HEK293T (cell line): ENCODE measurements at places on chromosomes 16 and 17.

GRCh38 chr17:74843352-74843627 lies 16.4 kb downstream of the GRIN2C start:
- no peak for DNase-seq

DNA sequence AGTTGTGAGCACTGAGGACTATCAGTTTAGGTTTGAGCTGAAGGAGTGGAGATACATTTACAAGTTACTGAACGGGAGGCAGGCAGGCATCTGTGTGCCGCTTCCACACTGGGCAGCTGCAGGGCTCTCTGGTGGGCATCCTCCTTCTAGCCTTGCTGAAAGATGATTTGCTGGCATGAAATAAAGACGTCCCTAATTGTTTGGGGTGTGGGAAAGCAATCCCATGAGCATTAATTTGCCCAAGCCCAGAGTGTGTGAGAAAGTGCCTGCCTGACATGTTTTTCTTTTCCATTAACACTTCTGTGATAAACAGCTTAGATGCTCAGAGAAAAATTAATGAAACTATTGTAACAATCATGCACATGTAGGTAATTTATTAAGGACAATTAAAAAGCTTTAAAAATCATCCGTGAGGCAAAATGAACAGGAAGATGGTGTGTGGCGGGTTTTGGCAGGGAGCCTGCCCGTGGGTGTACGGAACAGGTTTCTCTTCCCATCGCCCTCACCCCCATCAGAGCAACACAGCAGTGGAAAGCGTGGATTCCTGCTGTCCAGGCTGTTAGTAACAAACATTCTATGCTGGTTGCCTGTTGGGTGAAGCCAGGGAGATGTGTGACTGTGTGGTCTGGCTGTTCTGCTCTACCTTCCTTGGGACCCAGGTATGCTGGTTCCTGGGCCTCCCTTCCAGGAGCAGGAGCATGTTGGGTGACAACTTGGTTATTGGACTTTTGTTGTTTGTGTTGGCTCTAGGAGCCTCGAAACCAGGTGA lies 191.9 kb downstream of the MSI2 start:
- no peak for DNase-seq

GRCh38 chr17:18143044-18143936 lies 34.7 kb downstream of the MYO15A start:
- peak; percentile 58 for DNase-seq

DNA sequence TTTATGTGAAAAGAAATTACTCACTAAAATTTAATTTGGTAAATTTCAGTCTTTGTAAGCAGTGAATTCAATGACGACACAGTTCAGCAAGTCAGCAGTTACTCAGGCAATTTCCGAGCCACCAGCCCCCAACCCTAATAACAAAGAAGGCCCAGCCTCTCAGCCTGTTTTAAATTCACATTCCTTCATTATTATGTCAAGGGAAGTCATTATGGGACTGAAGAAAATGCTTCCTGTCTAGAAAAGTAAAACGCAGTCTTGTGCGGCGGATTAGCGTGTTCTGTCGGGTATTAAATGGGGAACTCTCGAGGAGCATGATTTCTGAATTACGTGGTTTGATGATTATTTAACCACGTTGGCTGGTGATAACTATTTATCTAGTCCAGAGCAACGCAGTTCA lies 177.6 kb downstream of the AIPL1 start:
- DNase-seq: no peak

- DNase-seq: no peak
Measured at GRCh38 chr17:20823905-20824304, 218.9 kb downstream of the USP22 start.

DNA sequence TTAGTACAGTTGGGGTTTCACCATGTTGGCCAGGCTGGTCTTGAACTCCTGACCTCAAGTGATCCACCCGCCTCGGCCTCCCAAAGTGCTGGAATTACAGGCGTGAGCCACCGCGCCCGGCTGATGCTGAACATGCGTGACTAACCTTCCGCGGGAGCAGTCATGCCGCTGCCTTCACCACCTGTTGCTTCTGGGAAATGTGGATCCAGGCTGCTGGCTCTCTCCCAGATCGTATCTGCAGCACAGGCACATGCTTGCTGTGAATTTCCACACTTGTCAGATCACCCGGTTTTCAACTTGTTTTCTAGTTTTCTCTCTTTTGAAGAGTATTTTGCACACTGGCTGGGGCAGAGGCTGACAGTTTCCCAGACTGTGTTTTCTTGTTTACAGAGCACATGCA lies 97.9 kb downstream of the ADCY9 start:
- DNase-seq: no peak

- peak; percentile 4 for DNase-seq
Measured at GRCh38 chr16:31331807-31332301, 23.1 kb upstream of the ITGAX start.

- peak; percentile 85 for DNase-seq
Measured at GRCh38 chr17:82051776-82052637, at the start of the genes GPS1 and RFNG. GPS1 (plus strand) TSS chr17:82051898; CDS start chr17:82051932, 34 bp downstream. RFNG (minus strand) TSS chr17:82051811; CDS start chr17:82051766, 45 bp downstream.

GRCh38 chr17:72665852-72666851 lies 426.3 kb downstream of the SLC39A11 start:
- no peak for DNase-seq

- DNase-seq: no peak
Measured at GRCh38 chr16:11848842-11849241, 2.5 kb downstream of the RSL1D1 start.

- DNase-seq: no peak
Measured at GRCh38 chr17:48868916-48869500, 23.6 kb upstream of the ATP5MC1 start.

- DNase-seq: peak; percentile 28
Measured at GRCh38 chr17:80774643-80775281, 216.9 kb upstream of the CHMP6 start.

DNA sequence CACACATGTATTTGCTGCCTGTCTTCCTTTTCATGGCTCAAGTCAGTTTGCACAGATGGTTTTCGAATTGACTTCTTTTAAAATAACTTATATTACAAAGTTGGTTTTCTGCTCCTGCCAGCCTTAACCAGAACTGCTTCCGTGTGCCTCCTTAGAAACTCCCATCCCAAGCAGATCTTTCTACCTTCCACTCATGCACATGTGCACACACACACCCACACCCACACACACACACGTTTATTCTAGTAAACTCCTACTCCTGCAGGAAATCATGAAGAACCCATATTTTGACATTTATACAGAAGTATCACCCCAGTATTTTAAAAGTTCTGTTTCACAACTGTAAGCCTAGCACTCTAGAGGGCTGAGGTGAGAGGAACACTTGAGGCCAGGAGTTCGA lies 329.5 kb upstream of the SOX9 start:
- no peak for DNase-seq

GRCh38 chr17:42055496-42055895 lies 5.1 kb upstream of the C17orf113 start:
- no peak for DNase-seq

DNA sequence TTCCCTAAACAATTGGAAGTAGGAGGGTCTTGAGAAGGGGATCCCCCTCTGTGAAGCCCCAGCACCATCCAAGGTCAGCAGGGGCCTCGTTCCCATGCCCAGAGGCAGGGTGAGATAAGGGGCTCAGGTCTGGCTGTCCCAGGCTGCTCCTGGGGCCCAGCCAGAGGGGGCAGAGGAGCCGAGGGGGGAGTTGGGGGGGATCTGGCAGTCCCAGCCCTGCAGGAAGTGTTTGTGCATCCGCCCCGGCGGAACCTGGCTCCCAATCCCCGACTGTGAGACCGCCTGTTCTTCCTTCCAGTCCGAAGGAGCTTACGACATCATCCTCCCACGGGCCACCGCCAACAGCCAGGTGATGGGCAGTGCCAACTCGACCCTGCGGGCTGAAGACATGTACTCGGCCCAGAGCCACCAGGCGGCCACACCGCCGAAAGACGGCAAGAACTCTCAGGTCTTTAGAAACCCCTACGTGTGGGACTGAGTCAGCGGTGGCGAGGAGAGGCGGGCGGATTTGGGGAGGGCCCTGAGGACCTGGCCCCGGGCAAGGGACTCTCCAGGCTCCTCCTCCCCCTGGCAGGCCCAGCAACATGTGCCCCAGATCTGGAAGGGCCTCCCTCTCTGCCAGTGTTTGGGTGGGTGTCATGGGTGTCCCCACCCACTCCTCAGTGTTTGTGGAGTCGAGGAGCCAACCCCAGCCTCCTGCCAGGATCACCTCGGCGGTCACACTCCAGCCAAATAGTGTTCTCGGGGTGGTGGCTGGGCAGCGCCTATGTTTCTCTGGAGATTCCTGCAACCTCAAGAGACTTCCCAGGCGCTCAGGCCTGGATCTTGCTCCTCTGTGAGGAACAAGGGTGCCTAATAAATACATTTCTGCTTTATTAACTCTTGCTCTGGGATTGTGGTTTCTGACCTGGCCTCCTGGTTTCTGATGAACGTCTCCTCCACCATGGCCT lies 14.9 kb downstream of the GPRC5C start:
- no peak for DNase-seq

- DNase-seq: no peak
Measured at GRCh38 chr17:15967706-15968399, 22.9 kb downstream of the ADORA2B start.

GRCh38 chr16:89678258-89678657 lies 8.2 kb upstream of the CDK10 start:
- no peak for DNase-seq

GRCh38 chr17:36899250-36900159 lies 37.8 kb upstream of the LHX1 start:
- no peak for DNase-seq

DNA sequence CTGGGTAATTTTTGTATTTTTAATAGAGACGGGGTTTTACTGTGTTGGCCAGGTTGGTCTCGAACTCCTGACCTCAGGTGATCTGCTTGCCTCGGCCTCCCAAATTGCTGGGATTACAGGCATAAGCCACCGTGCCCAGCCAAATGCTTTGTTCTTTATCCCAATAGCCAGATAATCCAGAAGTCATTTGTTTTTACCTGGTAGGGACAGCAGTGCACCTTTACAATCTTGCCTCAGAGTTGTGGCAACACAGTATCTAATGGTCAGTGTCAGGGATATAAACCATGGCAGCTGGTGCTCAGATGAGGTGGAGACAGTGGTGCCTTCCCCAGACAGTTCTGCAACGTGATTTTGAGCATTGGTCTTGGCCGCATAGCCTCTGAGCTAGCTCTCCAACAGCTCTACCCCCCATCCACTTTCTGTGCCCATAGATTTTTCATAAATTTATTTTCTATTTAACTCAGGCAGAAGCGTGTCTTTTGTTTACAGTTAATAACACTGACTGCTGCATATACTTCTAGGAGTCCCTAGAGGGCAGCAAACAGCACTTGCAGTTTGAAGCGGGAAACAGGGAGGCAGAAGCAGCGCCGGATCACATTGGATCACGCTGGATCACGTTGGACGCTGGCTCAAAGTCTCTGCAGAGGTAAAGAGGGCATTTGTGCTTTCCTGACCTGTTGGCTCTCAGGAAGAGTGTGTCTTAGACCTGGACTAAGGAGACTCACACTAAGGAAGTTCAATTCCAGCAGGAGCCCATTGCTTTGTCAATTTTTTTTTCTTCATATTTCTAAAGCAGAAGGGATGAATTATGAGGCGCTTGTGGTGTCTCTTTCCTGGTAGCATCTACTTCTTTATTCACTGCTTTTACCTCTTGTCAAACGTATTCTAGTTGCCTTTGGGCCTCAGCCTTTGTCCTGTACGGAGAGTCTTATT lies 5.1 kb upstream of the GGT6 start:
- peak; percentile 82 for DNase-seq

DNA sequence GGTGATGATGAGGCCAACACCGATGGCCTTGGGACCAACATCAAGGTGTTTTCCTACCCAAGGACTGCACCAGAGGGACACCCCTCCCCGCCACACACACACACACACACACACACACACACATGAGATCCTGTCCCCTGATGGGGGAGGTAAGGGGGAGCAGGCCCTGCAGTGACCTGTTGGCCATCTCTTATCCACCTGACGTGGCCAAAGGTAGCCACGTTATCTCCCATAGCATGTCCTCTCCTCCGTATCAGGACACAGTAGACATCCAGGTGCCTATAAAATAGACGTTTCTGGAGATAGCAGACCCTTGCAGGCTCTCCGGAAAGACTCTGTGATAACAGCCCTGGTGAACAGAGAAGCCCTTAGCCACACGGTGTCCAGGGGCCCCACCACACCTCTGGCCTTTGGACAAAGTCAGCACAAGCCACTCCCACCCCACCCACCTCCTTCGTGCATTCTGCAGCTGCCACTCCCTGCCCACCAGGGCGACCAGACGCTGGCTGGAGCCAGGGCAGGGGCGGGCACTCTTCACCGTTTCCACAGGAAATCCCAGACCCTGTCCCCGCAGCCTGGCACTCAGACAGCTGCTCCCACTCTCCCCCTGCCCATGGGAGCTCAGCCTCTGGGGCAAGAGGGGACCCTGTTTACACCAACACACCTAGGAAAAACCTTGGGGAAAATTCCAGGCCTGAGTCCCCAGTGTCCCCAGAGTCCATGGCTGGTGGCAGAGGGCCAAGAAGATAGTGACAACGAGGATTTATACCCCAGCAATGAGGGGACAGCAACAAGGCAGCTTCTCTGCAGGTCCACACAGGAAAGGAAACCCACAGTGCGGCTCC lies 15.4 kb upstream of the ENPP7 start:
- DNase-seq: no peak

DNA sequence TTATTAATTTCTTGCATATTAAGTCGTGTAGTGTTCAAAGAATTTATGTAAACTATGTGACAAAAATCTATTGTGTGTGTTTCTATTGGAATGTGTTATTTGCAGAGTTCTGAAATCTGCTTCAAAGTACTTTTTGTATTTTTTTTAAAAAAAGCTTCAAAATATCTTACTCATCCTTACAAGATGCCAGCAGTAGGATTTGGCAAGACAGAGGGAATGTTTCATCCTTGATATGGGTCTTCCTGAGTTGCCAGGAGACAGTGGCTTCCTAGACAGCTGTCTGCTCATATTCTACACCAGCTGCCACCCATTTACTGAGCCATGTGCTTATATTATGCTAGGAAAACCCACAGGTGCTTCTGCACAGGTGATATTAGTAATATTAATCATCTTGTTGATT lies 36.4 kb downstream of the EFCAB5 start:
- no peak for DNase-seq

- no peak for DNase-seq
Measured at GRCh38 chr16:66226762-66227161, 139.7 kb upstream of the CDH5 start.

DNA sequence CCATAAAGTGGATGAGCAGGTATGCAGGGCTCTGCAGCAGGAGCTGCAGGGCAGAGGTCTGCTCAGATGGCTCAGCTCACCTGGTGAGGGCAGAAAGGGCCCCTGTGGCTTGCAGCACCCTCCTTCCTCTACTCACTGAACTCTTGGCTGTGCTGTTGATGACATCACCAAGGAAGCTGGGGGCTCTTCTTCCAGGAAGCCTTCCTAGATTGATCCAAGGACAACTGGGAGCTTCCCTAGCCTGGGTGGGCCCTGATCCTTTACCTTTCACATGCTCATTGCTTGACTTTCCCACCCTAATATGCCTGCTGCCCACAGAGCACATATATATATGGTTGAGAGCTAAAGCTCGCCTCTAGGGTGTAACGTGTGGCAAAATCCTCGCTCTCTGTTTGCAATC lies 2.5 kb downstream of the KIF19 start:
- DNase-seq: no peak

GRCh38 chr16:85126705-85127378 lies 14.6 kb upstream of the CIBAR2 start:
- peak; percentile 47 for DNase-seq

- DNase-seq: no peak
Measured at GRCh38 chr16:25966172-25967097, 274.7 kb downstream of the HS3ST4 start.

GRCh38 chr16:55357241-55357640 lies 33.2 kb downstream of the IRX6 start:
- no peak for DNase-seq
